ENCODE measurements at places on chromosomes 4 and X.
A peak's percentile ranks its signal among the peaks of the same experiment; 100 is the strongest.

DNA sequence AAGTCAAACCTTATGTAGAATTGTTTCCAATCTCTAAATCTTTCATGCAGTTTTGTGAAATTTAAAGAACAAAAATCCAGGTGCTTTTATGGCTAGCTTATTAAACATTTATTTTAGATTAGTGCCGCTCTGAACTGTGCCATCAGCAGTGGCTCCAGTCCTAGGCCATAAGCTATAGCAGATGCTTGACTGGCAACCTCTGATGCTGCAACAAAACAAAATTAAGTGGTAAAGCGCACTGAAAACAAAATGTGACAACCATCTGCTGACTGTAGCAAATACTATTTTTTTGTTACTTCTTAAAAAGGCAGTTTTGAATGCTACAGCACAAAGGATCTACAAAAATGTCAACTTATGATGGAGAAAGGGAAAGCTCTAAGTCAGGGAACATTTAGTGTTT, 237.4 kb downstream of the DCLK2 start:
- DNase-seq, result no peak

DNA sequence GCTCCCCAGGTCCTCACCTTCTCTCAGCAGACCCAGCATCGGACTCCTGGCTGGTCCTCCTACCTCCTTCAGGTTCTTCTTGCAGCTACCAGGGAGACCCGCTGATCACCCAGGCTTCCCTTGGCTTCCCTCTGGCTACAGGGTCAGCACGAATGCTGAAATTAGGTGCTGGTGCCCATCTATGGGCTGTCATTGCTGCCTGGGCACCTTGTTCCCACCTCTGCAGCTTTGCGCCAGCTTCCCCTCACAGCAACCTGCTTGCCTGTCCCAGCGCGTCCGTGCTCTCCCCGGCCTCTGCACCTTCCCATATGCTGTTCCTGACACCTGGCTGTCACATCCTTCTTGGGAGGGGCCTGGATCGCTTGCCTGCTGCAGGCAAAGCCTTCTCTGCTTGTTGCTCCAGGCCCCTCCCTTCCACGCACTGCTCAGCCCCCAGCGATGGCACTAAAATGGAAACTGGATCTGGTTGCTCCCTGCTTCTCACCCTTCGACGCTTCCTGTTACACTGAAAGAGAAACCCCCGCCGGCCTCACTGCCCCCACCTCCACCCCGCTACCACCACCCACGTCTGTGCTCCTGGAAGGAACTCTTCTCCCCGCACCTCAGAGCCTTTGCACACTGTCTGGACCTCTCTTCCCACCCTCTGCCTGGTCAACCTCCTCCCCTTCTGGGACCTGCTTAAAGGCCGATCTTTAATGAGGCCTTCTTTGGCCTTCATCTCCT, 22.2 kb downstream of the C4orf50 start:
- no peak for DNase-seq

GRCh38 chr4:3374011-3374645, 67.6 kb upstream of the HGFAC start:
- DNase-seq, result no peak

DNA sequence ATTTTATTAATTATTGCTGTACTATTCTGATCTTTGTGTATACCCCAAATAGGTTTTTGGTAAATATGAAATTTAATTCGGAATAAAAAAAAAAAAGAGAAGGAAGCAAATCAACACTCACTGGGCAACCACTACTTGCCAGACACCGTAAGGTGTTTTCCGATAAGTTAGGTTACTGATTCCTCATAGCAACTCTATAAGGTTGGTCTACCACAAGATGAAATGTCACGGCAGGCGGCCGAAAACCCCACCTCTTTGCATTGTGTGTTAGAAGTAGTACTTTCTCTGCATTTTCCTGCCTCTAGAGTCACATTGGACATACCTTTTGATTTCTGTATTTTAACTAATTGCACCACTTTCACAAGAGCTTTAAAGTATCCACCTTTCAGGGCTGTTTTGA, 44.5 kb upstream of the RASGEF1B start:
- DNase-seq, result no peak

- DNase-seq, result no peak
Observed at GRCh38 chrX:109654516-109655109, 29.6 kb upstream of the KCNE5 start.

DNA sequence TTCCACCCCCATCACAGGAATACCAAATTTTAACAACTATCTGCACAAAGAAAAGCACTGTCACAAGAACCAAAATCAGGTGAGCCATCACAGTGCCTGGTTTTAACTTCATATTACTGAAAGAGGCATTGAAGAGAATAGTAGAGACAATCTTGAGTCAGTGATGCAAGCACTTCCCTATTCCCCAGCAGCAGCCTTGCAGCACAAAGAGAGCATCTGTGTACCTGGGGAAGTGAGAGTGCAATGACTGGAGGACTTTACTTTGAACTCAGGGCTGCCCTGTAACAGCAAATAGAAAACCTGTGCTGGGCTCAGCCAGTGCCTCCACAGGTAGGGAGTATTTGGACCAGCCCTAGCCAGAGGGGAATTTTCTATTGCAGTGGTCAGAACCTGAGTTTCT, 361.8 kb downstream of the TEX13C start:
- DNase-seq, result no peak

DNA sequence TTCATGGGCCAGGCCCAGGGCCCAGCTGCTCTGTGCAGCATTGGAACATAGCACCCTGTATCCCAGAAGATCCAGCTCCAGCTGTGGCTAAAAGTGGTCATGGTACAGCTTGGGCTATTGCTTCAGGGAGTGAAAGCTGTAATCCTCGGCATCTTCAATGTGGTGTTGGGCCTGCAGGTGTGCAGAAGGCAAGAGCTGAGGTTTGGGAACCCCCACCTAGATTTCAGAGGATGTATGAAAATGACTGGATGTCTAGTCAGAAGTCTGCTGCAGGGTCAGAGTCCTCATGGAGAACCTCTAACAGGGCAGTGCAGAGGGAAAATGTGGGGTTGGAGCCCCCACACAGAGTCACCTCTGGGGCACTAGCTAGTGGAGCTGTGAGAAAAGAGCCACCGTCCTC, 341.7 kb downstream of the PPP3CA start:
- DNase-seq, result no peak

- DNase-seq, result no peak
Observed at GRCh38 chrX:153061732-153062131, 5.5 kb downstream of the PNMA3 start.

DNA sequence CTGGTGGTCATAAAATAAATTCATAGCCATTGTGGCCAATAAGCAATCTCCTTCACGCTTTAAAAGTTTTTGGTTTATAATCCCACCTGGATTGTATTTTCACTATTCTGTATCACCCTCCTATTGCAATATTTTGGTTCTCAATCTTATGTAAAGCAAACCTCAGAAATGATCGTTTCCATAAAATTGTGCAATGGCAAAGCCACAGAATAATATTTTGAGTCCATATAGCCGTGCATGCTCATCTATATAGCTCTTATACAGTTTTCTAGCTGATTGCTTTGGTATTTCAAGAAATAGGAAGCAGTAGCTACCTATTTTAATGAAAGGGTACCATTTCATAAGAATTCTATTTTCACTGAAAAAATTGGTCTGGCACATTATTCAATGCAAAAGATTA, 10.0 kb upstream of the HAND2 start:
- DNase-seq, result no peak

DNA sequence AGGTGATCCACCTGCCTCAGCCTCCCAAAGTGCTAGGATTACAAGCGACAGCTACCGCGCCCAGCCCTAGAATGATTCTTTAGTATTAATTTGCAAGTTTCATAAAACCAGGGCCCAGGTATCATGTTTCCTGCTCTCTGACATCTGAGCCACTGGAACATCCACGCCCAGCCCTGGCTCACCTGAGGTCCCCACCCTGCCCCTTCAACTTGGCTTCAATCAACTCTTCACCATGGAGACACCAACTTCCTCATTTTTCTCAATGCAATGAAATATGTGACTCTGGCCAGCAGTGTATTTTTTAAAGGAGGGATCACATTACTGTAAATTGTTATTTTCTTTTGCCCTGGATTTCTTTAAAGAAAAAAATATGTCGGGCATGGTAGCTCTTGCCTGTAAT, 3.9 kb downstream of the PRSS12 start:
- DNase-seq, result no peak

- DNase-seq, result no peak
Observed at GRCh38 chrX:45851434-45851991, 650.8 kb upstream of the DIPK2B start.

- DNase-seq, result no peak
Observed at GRCh38 chrX:139112432-139112831, 400.9 kb upstream of the FGF13 start.

DNA sequence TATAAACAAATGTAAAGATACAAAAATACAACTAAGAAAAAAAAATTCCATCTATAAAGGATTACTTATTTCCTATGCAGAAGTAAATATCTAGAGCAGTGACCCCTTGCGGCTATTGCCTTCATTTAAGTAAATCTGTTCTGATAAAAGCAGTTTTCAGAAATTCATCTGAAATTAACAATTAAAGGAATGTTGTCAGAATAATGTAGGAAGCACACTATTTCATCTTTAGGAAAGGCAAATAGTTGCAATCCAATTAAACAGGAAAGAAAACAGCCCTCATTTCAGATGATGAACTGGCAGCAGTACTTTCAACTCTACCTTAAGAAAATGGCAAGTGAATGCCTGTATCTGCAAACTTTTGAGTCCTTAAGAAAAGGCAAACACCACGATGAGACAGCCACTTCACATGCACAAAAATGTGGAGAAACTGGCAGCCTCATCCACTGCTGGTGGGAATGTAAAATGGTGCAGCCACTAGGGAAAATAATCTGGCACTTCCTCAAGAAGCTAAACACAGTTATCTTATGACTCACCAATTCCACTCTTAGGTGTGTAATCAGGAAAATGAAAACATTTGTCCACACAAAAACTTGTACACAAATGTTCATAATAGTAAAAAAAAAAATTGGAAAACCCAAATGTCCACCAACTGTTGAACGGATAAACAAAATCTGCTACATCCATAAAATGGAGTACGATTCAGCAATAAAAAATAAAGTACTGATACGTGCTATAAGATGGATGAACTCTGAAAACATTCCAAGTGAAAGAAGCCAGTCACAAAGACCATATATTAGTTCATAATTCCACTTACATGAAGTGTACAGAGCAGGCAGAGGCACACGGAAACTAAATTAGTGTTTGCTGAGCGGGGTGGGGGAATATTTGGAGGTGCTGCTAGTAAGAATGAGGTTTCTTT, 2.0 kb upstream of the THAP9 start:
- peak; percentile 67 for DNase-seq

GRCh38 chrX:19616959-19617358, 101.7 kb upstream of the MAP3K15 start:
- DNase-seq, result no peak

GRCh38 chrX:28756647-28757046, 169.4 kb downstream of the IL1RAPL1 start:
- no peak for DNase-seq

GRCh38 chr4:1975880-1976279, 32.9 kb downstream of the NELFA start:
- no peak for DNase-seq

GRCh38 chr4:150212485-150212884, 134.2 kb downstream of the DCLK2 start:
- no peak for DNase-seq

- DNase-seq, result no peak
Observed at GRCh38 chrX:43456063-43456462, 200.0 kb upstream of the MAOA start.

DNA sequence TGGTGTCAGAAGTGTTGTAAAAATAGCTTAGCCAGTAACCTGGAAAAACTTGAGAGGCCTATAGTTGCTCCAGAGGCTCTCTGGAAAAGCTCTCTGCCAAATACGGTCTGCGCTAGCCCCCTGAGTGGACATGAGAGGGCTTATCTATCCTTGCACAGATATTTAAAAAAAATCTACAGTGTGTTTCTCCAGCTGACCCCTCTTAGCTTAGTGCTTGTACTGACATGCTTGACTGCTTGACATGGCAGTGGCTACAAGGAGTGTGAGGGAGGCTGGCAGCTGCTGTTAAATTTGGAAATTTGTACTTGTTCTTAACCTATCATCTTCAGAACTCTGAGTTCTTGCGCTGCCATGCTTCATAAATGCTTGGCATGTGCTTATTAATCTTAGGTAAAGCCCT, 229.2 kb downstream of the RBMX2 start:
- DNase-seq, result no peak

DNA sequence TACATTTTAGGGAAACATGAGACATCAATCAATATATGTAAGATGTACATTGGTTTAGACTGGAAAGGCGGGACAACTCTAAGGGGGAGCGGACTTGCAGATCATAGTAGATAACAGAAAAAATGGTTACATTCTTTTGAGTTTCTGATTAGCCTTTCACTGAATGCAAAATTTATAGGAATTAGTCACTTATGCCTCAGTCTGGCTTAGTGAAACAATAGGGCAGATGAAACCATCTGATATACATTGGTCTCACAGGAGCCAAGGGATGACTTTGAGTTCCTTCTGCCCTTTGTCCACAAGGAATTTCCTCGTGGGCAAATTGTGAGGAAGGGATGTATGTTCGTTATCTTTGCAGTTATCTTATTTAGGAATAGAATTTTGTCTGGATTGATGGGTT, 128.2 kb downstream of the ARSF start:
- DNase-seq, result no peak

DNA sequence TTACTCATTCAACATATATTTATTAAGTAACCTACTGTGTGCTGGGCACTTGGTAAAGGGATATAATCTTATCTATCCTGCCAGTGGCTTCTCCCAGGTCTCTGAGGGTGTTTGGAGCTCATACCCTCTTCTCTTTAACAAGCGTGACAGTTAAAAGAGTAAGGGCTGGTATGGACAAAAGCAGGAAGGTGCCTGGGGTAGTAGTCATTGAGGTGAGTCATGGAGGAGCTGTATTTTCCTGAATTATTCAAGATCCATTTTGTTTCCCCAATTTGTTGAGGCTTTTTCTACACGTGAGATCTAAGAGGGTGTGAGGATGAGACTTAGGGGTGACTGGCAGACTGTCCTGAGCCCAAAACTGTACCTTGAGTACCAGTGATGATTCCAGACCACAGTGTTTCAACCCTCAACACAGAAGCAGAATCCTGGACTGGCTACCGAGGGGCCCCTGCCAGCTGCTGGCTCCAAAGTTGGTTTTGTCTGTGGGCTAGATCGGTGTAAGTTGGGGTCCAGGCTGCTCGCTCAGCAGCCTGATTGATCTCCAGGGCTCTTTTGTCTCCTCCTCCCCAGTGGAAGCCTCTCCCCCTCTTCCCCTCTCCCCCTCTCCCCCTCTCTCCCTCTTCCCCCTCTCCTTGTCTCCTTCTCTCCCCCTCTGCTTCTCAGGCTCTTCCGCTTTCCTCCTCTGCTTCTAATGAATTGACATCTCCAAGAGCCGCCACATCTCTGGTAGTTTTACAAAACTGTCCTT, at the start of gene DRP2:
TSS of gene DRP2 (plus strand) at position 671 of the 748 bp plus-strand sequence. CDS start 11,862 bp downstream, outside the sequence.
- peak; percentile 40 for DNase-seq

- DNase-seq, result no peak
Observed at GRCh38 chrX:100975212-100975611, 5.7 kb downstream of the ARL13A start.

- no peak for DNase-seq
Observed at GRCh38 chrX:114338870-114339269, 245.0 kb upstream of the HTR2C start.

GRCh38 chr4:89759426-89759825, 77.5 kb downstream of the SNCA start:
- no peak for DNase-seq

- DNase-seq, result no peak
Observed at GRCh38 chr4:186272699-186273391, 6.9 kb downstream of the F11 start.

Data from kidney capillary endothelial cell (primary cell).